ENCODE measurements at places on chromosomes 7 and 10.

DNA sequence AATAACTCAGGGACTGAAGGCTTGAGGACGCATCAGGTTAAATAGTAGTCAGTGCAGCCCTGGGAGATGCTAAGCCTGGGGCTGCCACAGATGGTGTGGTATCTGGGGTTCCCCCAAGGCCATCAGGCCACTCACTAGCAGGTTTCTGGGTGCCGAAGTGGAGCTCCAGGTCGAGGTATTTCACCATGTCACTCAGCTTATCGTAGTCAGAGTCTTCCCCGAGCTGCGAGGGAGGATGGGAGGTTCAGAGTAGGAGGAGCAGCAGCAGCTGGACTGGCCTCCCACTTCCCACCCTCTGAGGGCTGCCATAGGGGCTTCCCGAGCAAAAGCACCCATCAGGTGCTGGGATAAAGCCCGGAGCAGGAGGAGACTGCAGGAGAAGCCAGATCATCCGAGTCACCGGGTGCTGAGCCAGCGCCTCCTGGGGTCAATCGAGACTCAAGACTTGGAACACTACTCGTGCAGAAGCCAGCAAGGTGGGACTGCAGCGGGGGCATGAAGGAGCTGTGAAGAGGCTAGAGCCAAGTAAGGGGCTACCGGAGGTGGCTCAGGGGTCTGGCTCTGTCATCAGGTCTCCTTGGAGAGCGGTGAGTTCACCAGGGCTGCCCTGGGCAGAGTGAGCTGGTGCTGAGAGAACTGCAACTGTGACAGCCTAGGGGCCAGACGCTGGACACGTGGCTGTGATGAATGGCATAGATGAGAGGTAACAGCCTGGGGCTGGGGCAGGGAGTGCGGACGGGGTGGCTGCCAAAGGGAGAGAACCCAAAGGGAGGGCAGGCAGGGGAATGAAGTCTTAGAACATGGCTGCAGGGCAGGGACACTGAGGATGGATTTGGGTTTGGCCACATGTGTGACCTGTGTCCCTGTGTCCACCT lies 45.3 kb downstream of the GRID2IP start:
- DNase-seq: no peak

GRCh38 chr7:98209166-98209920 lies 1.9 kb upstream of the BHLHA15 start:
- no peak for DNase-seq

DNA sequence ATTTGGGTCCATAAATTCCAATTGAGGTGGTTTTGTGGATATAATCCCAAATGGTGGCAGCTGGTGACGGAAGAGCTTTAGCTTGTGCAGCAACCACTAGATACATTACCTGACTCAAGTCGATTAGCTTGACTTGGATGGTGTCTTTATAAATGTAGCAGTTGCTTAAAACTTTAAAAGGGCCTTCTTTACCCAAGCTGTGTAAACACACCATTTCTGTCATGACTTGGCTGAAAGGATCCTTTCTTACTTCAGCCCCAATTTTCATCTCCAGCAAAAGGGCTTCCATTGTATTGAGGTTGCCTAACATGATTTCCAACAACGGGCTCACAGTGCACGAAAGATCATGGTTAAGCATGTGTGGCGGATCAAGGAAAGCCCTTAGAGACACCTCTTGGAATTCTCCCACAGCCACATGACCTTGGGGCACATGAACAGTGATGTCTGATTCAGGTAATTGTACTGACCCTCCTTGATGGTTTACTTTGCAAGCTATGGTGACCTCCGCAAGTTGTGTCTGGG lies 57.9 kb downstream of the MACC1 start:
- no peak for DNase-seq

DNA sequence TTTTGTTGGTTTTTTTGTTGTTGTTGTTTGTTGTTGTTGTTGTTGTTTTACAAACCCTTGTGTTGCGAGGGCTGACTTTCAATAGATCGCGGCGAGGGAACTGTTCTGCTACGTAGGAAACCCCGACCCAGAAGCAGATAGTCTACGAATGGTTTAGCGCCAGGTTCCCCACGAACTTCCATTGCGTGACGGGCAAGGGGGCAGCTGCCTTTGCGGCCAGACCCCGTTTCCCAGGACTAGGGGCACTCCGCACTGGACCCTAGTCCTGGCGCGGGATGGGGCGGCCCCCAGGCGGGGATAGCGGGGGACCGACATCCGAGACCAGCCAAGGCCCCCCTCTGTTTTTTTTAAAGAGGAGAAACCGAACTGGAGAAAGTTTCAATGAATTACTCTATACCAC lies 119.6 kb downstream of the LRRTM3 start:
- DNase-seq: no peak

GRCh38 chr10:3919709-3920308 lies 134.8 kb upstream of the KLF6 start:
- DNase-seq: no peak

GRCh38 chr10:37857287-37858211 lies at the start of gene ZNF248:
ZNF248 (minus strand) TSS chr10:37857610; CDS start chr10:37856310, 1,300 bp downstream.
- peak; percentile 98 for DNase-seq

DNA sequence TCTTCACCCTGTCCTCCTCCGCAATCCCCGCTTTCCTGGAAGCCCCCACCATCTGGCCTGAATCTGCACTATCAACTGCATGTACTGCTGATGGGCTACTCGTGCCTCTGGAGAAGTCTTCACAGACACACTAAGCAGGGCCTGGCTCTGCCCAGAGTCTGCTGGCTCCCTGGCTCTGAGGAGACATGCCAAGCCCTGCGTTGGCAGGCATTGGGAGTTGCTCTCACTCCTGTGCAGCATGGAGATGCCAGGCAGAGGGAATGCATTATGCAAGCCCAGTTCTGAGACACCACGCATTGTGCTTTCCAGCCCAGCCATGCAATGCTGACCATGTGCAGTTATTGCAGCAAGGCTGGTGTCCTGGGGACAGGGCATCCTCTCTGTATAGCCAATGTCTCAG lies 314.6 kb downstream of the CXCL12 start:
- no peak for DNase-seq

- DNase-seq: no peak
Observed at GRCh38 chr10:95628786-95629185, 27.7 kb downstream of the ALDH18A1 start.
